ENCODE measurements at places on chromosomes 2 and 18. TPM values are rescaled to one million over a fixed set of nuclear protein-coding genes. Genes with fewer than 3 reads are reported as not detected.

The IL37 gene
- total RNA-seq, result not detected

The TCF23 gene
- not detected for total RNA-seq

The TMEM169 gene
- 0.16 TPM for total RNA-seq

The CTAGE1 gene
- total RNA-seq, result 0.03 TPM

The TUBA3E gene
- total RNA-seq, result not detected

The AKAIN1 gene
- total RNA-seq, result not detected

The MYL1 gene
- not detected for total RNA-seq

- DNase-seq, result no peak
Measured at GRCh38 chr2:64727843-64728463, 74.2 kb upstream of the SERTAD2 start.

- peak; percentile 77 for DNase-seq
Measured at GRCh38 chr2:133369901-133370658, 198.2 kb downstream of the NCKAP5 start.

- DNase-seq, result no peak
Measured at GRCh38 chr2:4427083-4427482, 723.7 kb downstream of the DCDC2C start.

DNA sequence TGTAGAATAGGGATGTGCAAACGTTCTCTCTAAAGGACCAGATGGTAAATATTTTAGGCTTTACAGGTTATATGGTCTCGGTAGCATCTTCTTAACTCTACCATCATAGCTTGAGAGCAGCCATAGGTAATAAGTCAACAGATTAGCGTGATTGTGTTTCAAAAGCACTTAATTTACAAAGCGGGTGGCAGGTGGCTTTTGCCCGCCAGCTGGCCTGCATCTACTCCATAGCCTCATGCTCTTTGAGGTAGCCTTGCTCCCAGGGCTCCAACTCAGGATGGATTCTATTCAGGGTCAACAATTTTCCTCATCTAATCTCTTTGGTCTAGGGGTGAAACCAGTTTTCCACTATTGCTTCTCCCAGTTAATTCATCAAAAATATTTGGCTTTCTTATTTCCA, 5.0 kb upstream of the ATP9B start:
- no peak for DNase-seq

DNA sequence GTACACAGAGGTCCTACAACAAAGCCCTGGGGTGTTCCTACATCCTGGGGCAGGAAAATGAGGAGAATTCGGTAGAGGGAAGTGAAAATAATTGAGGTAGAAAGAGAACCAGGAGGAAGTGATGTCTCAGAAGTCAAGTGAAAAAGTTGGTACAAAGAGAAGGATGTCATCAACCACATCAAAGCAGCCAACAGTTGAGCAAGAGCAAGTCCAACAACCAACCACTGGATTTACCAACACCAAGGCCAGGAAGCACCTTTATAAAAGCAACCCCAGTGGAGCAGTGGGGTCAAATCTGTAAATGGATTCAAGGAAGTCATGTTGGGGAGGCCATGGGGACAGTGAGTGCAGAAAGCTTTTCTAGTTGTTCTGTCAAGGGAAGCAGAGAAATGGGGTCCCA, 360.4 kb downstream of the ZNF516 start:
- DNase-seq, result no peak

DNA sequence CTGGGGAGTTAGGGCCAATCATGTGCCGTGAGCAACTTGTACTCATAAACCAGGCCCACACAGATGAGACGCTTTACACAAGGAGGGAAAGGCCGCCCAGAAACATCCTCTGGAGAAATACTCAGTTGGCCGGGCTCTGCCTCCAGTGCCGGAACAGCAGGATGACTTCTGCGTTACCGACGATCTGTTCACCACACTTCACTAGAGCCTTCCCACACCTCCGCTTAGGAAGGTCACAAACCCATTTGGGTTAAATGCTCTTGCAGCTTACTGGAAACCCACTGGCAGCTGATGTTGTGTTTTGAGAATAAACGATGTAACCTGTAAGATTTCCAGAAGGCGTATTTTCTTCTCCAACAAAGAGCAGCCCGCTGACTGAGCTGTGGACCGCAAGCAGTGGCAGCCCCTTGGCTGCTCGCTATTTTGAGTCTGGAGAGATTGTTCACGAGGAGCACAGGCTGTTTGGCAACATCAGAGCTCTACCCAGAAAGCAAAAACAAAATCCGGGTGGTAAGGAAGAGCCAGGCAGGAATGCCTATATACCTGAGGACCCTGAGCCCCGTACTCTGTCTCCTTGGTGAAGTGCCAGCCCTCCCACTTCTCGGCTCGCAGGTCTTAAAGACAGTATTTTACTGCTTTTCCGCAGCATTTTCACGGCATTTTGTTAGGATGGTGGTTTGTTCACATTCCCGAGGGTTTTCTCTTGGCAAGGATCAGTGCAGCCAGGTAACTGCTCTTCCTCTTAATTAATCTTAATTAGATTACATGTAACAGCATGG, 44.0 kb downstream of the COLEC12 start:
- no peak for DNase-seq
